Activated CD4-positive, alpha-beta T cell treated with anti-CD3 and anti-CD28 coated beads, Interleukin-2, amount 10 ng/mL, durations not matched to agents 7 days and 5 days (primary cell): ENCODE measurements at places on chromosomes 7 and 10. TPM values are rescaled to one million over a fixed set of nuclear protein-coding genes. Genes with fewer than 3 reads are reported as not detected.

GRCh38 chr7:104142147-104142546, 65.7 kb downstream of the ORC5 start:
- peaks cover 3% of the 10 kb centered on the region for H3K36me3 ChIP-seq
- no peaks in the 10 kb centered on the region for H3K27me3 ChIP-seq
- H3K4me3 ChIP-seq = no peak overlapping the region
- H3K4me1 ChIP-seq = no peaks in the 10 kb centered on the region
- no peak for DNase-seq

GRCh38 chr7:25180592-25180923, 47.7 kb downstream of the NPVF start:
- H3K36me3 ChIP-seq = peaks cover 4% of the 10 kb centered on the region
- peaks cover 23% of the 10 kb centered on the region for H3K4me1 ChIP-seq
- H3K4me3 ChIP-seq = peak overlapping the region; percentile 79
- peaks cover 8% of the 10 kb centered on the region for H3K27me3 ChIP-seq
- DNase-seq = no peak
- H3K27ac ChIP-seq = peak overlapping the region; percentile 90

DNA sequence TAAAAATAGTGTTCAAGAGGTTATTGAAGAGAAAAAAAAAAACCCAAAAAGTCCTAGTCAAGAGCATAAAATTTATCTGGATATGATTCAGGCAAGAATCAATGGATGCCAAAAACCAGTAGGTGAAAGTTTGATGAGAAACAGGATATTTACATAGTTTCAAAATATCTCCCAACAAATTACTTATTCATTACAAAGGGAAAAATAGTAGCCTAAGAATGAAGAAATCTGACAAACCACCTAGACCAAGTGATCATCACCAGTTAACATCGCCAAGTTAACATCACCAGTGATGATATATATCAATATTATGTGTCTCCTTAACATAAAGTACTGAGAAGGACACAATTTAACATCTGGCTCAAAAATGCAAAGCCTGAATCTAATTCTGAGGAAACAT, 85.2 kb downstream of the RNLS start:
- H3K27me3 ChIP-seq = peaks cover 8% of the 10 kb centered on the region
- no peak overlapping the region for H3K4me3 ChIP-seq
- peaks cover 9% of the 10 kb centered on the region for H3K4me1 ChIP-seq

DNA sequence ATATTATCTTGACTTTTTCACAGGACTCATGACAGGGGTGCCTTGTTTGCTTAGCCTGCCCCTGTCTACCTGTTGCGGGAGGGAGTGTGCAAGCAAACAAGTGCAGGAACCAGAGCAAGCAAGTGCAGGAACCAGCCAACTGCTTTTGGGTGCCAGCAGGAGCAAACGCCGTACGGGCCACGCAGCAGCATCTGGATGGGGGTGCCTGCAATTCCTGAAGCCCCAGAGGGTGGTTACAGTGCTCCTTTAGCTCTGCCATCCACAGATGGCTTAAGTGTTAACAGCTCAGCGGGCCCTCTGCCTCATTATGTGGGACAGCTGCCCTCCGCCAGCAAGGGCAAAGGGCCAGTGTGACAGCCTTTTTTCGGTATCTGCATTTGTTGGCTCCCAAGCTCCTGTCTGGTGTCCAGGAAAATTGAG, 83.5 kb downstream of the MICU1 start:
- H3K4me3 ChIP-seq = no peak overlapping the region
- no peaks in the 10 kb centered on the region for H3K27me3 ChIP-seq
- H3K4me1 ChIP-seq = peaks cover 8% of the 10 kb centered on the region
- H3K27ac ChIP-seq = no peak overlapping the region

DNA sequence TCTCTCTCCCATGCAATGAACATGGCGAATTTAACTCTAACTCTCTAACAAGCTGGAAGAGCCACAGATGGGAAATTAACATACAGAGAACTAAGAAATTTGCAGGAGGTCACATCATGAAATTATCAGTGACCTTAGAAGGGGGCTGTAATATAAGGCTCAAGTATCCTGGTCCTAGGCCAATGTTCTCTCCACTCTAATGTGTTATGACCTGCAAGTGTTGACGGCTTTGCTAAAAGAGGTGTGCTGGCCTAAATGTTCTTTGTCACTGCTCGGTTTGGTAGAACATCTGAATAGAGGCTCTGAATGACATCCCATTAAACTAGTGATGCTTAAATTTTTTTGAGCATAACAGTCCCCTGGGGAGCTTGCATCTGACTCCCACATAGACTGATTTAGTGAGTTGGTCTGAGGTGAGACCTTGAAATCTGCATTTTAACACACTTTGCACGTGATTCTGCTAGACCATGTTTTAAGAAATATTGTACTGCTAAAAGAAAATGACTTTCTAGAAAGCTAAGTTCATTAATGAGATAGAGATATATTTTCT, 129.3 kb downstream of the GFRA1 start:
- H3K27me3 ChIP-seq = no peaks in the 10 kb centered on the region
- no peak overlapping the region for H3K4me3 ChIP-seq
- no peak overlapping the region for H3K27ac ChIP-seq
- H3K4me1 ChIP-seq = peaks cover 23% of the 10 kb centered on the region

DNA sequence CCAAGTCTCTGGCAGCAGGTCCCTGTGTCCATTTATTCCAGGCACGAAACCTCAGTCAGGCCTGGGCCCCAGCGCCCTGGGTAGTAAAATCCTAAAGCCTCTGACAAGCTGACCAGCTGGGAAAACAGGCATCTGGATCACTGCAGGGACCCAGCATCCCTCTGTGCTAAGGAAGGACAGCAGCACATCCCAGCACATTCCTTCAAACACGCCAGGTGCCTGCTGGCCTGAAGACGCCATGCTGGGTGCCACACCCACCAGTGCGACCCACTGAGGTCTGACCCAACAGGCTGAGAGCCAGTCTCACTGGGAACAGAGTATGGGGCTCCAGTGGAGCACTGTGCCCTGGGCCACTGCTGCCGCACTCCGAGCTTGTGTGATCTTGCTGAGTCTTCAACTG, 6.4 kb downstream of the DNAJB12 start:
- no peak overlapping the region for H3K4me3 ChIP-seq
- H3K36me3 ChIP-seq = peaks cover 23% of the 10 kb centered on the region
- H3K27me3 ChIP-seq = no peaks in the 10 kb centered on the region
- peaks cover 39% of the 10 kb centered on the region for H3K4me1 ChIP-seq
- H3K27ac ChIP-seq = no peak overlapping the region

- no peaks in the 10 kb centered on the region for H3K4me1 ChIP-seq
- no peak for DNase-seq
- H3K4me3 ChIP-seq = no peak overlapping the region
- H3K27me3 ChIP-seq = no peaks in the 10 kb centered on the region
- H3K27ac ChIP-seq = no peak overlapping the region
Observed at GRCh38 chr10:9656996-9657395, 1360.7 kb upstream of the CELF2 start.

DNA sequence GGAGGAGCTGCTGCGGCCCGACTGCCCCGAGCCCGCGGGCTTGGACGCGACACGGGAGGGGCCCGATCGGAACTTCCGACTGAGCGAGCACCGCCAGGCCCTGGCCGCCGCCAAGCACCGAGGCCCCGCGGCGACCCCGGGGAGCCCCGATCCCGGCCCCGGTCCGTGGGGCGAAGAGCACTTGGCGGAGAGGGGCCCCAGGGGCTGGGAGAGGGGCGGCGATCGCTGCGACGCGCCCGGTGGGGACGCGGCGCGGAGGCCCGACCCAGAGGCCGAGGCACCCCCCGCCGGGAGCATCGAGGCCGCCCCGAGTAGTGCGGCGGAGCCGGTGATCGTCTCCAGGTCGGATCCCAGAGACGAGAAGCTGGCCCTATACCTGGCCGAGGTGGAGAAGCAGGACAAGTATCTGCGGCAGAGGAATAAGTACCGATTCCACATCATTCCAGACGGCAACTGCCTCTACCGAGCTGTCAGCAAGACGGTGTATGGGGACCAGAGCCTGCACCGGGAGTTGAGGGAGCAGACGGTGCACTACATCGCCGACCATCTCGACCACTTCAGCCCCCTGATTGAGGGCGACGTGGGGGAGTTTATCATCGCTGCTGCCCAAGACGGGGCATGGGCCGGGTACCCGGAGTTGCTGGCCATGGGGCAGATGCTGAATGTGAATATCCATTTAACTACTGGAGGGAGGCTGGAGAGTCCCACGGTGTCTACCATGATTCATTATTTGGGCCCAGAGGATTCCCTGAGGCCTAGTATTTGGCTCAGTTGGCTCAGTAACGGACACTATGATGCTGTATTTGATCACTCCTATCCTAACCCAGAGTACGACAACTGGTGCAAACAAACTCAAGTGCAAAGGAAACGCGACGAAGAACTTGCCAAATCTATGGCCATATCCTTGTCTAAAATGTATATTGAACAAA, 1.4 kb downstream of the OTUD1 start:
- H3K36me3 ChIP-seq = peaks cover 37% of the 10 kb centered on the region
- peaks cover 44% of the 10 kb centered on the region for H3K4me1 ChIP-seq
- peak overlapping the region; percentile 86 for H3K4me3 ChIP-seq
- peak overlapping the region; percentile 91 for H3K27ac ChIP-seq
- no peaks in the 10 kb centered on the region for H3K27me3 ChIP-seq

DNA sequence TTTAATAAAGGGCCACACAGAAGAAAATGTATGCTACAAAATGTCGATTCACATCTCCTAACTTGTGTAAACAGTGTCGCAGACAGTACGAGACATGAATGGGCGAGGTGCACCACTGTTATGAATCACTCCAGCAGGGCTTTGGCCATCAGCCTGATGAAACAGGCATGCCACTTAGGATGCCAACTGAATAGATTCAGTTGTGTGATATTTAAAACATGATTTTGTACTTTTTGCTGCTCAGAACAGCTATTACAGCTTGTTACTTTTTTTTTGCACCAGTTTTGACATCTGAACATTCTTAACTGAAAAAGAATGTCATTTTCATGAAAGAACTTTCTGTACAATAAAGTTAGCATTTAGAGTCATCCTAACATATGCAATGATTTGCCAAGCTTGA, 138.1 kb downstream of the VTI1A start:
- no peak overlapping the region for H3K27ac ChIP-seq
- no peaks in the 10 kb centered on the region for H3K36me3 ChIP-seq
- H3K27me3 ChIP-seq = no peaks in the 10 kb centered on the region
- no peak overlapping the region for H3K4me3 ChIP-seq
- DNase-seq = no peak

DNA sequence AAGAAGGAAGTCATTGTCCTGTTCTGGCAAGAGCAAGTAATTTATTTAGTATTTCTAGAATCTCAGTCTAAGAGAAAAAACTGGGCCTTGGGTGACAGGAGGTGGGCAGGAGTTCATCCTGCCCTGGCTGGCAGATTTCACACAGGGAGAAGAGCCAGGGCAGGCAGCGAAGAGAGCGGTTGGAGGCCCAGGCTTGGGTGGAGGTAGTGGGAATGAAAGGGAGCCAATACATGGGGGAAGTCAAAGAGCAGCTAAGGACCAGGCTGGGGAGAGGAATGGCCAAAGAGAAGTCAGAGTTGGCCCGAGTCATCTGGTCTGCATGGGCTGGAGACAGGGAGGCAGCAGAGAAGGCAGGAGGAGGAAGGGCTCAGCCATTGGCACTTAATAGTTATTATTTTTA, 51.4 kb downstream of the HECW1 start:
- H3K27me3 ChIP-seq = peaks cover 4% of the 10 kb centered on the region
- no peaks in the 10 kb centered on the region for H3K4me1 ChIP-seq
- no peak for DNase-seq
- H3K36me3 ChIP-seq = no peaks in the 10 kb centered on the region
- no peak overlapping the region for H3K27ac ChIP-seq

DNA sequence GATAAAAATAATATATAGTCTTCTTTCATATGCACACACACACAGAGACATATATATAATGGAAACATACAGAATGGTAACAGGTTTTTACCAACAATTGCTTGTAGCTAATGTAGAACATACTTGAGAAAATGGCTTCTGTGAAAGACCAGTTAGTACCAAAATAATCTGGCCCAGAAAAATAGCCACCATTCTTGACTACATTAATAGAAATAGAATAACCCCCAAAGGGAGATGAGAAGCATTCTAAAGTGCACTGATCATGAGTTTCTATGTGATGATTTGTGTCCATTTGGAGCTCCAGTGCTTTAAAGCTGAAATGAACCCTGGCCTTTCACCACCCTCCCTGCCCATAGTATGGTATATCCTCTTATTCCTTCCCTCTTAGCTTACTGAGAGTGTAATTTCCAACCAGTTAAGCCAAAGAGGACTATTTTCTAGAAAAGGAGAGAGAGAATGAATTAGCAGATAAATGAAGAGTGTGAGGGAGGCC, 22.9 kb upstream of the IFIT2 start:
- no peaks in the 10 kb centered on the region for H3K4me1 ChIP-seq
- H3K27ac ChIP-seq = no peak overlapping the region
- no peaks in the 10 kb centered on the region for H3K36me3 ChIP-seq
- DNase-seq = no peak
- peaks cover 9% of the 10 kb centered on the region for H3K27me3 ChIP-seq

- no peak overlapping the region for H3K4me3 ChIP-seq
- peaks cover 3% of the 10 kb centered on the region for H3K27me3 ChIP-seq
- no peak overlapping the region for H3K27ac ChIP-seq
- no peaks in the 10 kb centered on the region for H3K36me3 ChIP-seq
- no peaks in the 10 kb centered on the region for H3K4me1 ChIP-seq
- DNase-seq = no peak
Observed at GRCh38 chr10:44352316-44353127, 32.4 kb downstream of the CXCL12 start.

DNA sequence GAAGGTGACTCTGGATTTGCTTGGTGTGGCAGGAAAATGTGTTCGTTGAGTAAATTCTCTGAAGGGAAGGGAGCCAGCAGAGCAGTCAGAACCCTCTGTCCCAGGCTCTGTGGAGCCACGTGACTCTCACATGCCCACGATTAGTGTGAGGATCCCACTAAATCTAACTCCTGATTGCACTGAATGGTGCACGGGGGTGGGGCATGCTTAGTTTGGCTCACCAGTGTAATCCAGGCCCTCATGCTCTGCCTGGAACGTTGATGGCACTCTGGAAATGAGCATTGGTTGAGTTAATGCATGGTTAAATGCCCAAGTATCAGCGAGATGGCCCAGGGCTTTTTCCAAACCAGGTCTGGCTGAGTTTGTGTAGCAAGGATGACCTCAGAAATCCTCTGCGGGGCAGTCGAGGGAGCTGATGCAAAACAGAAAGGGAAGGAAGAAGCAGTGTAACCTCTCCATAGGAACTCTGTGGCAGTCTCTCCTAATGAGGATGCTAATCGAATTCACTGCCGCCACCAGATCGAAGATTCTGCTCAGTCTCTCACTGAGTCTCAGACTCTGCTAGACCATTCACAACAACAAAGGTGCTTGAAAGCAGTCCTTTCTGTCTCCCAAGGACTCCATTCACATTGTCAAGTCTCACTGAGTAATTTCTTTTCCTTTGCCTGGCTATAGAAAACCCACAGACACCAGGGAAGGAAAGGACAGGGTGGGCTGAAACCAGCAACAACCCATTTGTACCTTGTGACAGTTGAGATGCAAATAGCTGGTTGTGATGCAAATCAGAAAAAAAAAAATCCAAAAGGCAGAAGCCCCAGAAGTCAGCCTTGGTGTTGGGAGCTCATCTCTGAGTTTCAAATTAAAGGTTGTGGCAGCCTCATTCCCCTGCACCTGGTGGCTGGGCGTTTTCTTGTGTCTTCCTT, 98.1 kb downstream of the C10orf105 start:
- no peak for DNase-seq
- no peaks in the 10 kb centered on the region for H3K4me1 ChIP-seq
- no peak overlapping the region for H3K4me3 ChIP-seq
- peaks cover 2% of the 10 kb centered on the region for H3K27me3 ChIP-seq

Gene PAPOLB
- total RNA-seq = 0.05 TPM
